Testis (tissue), 5 donors: ENCODE measurements at places on chromosomes 16 and 17.

DNA sequence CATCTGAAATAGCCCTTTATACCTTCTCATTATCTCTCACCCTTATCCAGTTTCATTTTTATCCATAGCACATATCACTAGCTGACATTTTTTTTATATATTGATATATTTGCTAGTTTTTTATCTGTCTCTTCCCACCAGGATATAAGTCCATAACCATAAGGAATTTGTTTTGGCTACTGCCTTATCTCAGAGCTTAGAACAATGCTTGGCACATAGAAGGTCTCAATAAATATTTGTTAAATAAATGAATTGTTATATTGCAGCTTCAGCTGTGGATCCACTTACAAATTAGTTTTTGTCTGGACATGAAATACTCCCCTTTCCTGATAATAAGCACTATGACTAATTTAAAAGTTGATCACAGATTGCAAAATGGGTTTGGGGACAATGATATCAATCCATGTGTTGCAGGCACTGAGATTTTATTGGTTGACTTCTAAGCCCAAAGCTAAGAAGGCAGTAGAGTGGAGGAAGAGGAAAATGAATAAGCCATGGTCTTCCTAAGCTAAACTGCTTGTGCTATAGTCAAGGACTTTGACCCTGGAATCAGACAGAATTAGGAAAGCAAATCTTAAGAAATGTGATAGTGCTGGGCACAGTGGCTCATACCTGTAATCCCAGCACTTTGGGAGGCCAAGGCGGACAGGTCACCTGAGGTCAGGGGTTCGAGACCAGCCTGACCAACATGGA, 31.9 kb upstream of the YPEL2 start:
- no peak for DNase-seq

- no peak for DNase-seq
These were observed 21.6 kb upstream of the MSI2 start for GRCh38 chr17:57234739-57235092.

GRCh38 chr16:14549789-14550153, 80.3 kb downstream of the PARN start:
- DNase-seq: no peak

- no peak for DNase-seq
These were observed 81.6 kb downstream of the CMIP start for GRCh38 chr16:81526199-81526598.

DNA sequence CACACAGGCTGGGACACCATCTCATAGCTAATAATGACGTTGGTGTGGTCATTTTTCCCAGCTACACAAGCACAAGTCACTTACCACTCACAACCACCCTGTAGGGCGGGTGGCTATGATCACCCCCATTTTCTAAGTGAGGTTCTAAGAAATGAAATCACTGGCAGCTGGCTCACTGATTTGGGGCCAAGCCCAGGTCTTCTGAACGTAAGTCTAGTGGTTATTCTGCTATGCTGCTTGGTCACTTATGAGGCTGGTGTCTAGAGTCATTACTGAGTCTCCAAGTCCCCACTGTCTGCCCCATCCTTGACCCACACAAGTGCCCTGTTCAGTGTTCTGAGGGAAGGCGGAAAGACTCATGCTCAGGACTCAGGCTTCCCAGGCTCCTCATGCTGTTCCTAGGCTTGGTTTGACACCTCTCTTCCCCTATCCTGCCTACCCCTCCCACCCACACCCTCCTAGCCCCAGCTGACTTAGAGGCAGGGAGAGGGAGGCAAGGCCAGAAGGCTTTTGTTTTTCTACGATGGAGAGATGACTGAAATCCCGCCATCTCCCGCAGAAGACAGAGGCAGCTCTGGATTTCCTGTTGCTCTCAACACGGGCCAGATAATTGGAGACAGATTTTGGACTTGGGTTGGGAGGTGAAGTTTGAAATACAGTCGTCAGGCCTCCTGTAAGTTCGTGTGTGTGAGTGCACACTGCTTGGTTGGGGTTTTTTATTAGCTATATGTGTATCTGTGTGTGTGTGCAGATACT, 32.2 kb downstream of the FZD2 start:
- no peak for DNase-seq

DNA sequence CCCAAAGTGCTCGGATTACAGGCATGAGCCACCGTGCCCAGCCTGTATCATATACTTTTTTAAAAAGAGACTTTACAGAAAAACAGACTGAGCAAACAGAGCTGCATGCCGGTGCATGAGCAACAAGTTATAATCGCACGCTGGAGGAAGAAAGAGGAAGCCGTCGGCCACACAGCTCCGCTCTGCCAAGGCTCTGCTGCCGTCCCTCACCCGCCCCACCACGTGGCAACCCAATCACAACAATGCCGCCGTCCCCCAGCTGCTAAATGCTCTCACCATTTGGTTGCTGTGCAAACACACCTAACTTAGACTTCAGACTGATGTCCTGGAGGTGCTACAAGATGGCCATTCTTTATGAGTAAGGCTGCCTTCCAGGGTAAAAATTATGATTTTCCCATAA, 83.5 kb downstream of the ADCY9 start:
- DNase-seq: no peak

DNA sequence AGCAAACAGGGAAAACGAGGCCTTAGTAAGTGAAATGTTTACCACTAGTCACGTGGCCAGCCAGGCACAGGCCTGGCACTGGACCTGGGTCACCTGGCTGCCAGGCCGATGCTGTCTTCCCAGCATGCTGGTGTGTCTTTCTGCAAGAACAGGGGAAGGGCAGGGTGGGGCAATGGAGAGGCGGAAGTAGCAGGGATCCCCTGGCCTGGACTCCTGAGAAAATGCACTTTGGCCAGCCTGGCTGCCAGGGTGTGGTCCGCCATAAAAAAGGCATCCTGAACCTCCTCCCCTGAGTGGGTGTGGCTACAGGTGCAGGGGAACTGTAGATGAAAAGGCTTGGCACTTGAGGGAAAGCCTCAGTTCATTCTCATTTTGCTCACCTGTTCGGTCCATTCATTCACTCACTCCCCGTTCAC, 1.0 kb upstream of the ANKRD40CL start:
- no peak for DNase-seq

DNA sequence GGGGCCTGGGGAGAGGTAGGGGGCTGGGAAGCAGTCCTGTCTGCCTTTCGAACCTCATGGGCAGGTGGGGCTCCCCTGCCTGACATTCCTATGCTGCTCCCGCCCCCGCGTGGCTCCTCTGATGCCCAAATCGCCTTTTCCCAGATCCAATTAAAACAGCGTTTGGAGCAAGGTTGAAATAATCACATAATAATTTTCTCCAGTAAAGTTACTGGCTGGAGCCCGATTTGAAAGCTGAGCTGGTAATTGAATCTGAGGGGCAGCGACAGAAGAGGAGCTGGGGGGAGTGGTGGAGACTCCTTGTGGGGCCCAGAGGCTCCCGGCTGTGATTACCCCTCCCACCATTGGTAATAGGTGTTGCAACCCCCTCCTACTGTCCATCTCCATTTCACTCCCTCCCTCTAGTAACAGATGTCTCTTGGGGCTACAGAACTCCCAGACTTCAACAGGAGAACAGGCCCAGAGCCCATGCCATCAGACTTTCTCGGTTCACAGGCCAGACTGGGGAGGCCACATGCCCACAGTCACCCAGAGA, 38.9 kb upstream of the C1QL1 start:
- no peak for DNase-seq

DNA sequence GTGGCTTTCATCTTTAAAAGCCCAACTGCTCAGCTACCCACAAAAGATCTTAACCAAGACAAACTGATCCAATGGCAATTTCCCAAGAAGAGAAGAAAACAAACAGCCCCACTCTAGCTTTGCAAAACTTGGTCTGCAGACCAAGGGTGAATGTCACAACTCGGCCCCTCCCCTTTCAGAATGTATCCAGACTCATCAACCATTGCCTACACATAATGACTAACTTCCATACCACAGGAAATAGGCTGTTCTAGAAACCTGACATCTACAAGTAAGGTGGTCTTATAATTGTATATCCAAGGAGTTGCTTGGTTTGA, 16.0 kb downstream of the DCUN1D3 start:
- no peak for DNase-seq

DNA sequence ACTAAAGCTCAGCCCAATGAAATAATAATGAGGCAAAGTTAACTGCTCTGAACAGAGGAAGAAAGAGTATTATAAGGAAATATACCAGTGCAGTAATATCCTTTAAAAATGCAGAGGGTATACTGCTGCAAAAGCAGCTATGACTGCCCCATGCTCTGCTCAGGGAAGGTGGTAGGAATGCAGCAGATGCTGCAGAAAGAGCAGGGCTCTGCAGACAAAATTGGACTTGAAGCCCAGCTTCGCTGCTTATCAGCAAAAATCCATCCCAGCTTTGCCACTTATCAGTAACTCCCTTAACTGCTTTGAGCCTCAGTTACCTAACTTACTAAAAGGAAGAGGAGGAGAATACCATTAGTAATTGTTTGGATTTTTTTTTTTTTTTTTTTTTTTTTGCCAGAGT, 533.8 kb upstream of the CDH5 start:
- DNase-seq: no peak

- no peak for DNase-seq
These were observed 34.7 kb downstream of the YPEL2 start for GRCh38 chr17:59366040-59366757.

DNA sequence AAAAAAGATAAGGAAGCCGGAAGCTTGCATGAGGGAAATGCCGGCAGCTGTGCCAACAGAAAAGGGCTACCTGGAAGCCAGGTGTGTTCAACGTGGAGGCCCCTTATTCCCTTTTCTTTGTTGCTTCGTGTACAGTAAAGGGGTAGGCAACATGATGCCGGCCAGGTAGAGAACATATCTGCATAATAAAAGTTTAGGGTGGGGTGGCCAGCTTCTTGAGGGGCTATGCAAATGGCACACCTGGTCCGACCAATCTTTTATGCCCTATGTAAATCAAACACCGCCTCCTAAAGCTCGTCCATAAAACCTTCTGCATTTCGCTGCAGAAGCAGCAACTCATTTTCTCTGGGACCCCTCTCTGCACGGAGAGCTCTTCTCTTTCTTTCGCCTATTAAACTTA, 911.6 kb downstream of the KCNJ2 start:
- no peak for DNase-seq

- no peak for DNase-seq
These were observed 230.6 kb upstream of the IRX3 start for GRCh38 chr16:54517181-54517580.

- no peak for DNase-seq
These were observed 151.7 kb downstream of the PRKCB start for GRCh38 chr16:23987443-23987842.

DNA sequence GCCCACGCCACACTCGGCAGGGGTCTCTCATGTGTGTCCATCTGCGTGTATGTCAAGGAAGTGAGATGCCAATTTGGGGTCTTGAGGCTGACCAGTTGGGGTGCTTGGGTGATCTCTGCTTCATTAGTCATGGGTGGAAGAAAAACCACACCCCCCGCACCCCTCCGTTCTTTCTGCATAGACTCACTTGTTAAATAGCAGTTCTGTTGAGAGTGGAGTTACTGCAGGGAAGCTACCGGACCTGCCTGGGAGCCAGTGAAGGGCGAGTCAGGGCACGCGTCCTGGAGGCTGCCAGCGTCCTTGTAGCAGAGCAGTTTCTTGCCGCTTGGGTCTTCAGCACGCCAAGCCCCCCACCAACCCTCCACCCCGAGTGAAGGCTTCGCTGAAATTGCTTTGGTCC, 8.5 kb downstream of the SNN start:
- no peak for DNase-seq

- DNase-seq: peak; percentile 62
These were observed 887 bp downstream of the ZBTB4 start for GRCh38 chr17:7478276-7479212.

DNA sequence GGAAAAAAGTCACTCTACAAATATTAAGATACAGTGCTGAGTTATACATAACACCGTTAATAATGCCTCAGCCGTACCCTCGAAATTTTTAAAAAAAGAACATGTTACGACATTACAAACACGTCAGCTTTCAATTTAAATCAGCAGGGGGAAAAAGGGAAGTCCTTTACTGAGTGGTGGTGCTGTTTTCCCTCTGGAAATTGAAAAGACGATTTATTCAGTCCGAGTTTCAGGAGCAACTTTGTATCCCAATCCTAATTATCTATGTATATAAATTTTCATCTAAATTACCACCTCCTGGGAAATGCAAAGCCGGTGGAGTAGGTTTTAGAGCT, 1.3 kb downstream of the NETO2 start:
- DNase-seq: no peak
